Stomach (tissue), 19 donors: ENCODE measurements at places on chromosomes 3 and 15. TPM values are rescaled to one million over a fixed set of nuclear protein-coding genes. Genes with fewer than 3 reads are reported as not detected.

The MST1R gene
- 181 TPM for total RNA-seq

GRCh38 chr15:68693071-68693470 lies 114.3 kb downstream of the CORO2B start:
- DNase-seq = no peak

The CPEB1 gene
- total RNA-seq = not detected

GRCh38 chr15:77538027-77538451 lies 94.7 kb downstream of the LINGO1 start:
- peak; percentile 50 for DNase-seq

DNA sequence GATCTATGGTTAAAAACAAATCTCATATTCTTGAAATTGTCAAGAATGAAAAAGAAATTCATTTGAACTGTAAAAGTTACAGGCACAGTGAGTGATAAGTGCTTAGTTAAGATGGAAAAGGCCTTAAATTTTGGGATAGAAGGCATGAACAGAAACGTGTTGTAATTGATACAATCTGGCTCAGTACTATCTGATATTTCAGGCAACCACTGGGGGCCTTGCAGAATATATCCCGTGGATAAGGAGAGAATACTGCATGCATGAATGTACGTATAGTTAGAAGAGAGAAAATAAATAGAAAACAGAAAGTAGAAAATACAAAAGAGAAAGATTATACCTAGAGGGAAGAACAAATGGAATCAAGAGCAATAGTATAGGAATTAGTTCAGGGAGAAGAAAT lies 741.4 kb upstream of the CCDC54 start:
- DNase-seq = no peak

- no peak for DNase-seq
These were observed 62.7 kb upstream of the GK5 start for GRCh38 chr3:142287866-142288638.

The PTH1R gene
- total RNA-seq = 3.5 TPM

The HEXA gene
- total RNA-seq = 84.8 TPM

- no peak for DNase-seq
These were observed 70.7 kb downstream of the CD200R1L start for GRCh38 chr3:112776000-112776399.

DNA sequence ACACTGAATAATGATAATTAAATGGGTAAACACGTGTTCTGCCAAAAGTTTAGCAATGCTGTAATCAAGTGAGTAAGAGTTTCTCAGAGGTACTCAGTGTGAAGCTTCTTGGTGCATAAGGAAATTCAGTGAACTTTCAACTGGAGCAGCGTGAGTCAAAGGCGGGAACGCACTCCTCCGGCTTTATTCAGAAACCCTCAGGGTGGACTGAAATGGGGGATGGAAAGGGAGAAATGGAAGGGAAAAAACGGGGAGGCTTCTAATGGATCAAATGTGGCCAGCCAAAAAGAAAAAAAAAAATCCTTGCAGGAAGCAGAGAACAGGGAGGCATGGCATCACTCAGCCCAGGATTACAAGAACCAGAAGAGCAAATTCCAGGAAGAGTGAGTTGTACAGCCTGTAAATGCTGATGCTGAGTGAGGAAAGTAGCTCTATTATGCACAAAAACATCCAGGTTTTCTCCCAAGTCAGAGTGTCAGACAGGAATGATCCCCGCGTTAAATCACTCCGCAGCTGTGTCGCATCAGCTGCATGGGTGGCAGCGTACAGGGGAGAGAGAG lies 85.3 kb downstream of the ASB7 start:
- no peak for DNase-seq

The MAP2K5 gene
- 10.1 TPM for total RNA-seq

The TUSC7 gene
- not detected for total RNA-seq

- no peak for DNase-seq
These were observed 48.0 kb downstream of the SSUH2 start for GRCh38 chr3:8596321-8597218.

The SI gene
- not detected for total RNA-seq

The SLC28A1 gene
- total RNA-seq = 0.92 TPM

DNA sequence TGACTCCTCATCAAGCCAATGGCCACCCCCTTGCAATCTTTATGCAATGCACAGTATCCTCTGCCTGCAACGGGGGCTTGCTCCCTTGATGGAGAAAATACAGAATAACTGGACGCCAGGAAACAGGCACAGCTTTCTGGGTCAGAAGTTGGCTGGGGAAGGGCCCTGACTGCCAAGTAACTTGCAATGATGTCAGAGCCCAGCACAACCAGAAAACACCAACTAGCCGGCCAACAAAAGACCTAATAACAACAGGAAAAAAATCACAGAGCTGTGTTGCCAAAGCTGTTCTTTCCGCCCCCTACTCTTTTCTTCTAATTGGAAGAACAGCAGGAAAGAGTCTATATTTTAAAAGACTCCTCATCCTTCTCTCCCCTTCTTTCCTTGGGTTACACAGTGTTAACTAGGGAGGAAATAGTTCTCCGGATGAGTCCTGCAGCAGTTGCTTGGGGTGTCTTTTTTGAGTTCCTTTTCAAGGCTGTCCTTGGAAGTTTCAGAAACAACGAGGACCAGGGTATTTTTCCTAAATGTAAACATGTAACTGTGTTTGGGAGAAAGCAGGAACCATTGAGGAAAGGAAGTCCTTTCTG lies 1.4 kb upstream of the SEMA6D start:
- DNase-seq = no peak

GRCh38 chr15:84631706-84632272 lies 22.3 kb downstream of the WDR73 start:
- no peak for DNase-seq

The SST gene
- total RNA-seq = not detected

The SLC51B gene
- total RNA-seq = not detected

The DPPA2 gene
- total RNA-seq = not detected

GRCh38 chr3:86991482-86991815 lies 500 bp upstream of the VGLL3 start:
- no peak for DNase-seq

GRCh38 chr15:78004919-78005634 lies 72.4 kb downstream of the TBC1D2B start:
- DNase-seq = peak; percentile 84
